Activated CD4-positive, alpha-beta T cell treated with anti-CD3 and anti-CD28 coated beads, Interleukin-2, amount 10 ng/mL, durations not matched to agents 7 days and 5 days (primary cell): ENCODE measurements at places on chromosomes 11 and 22. TPM values are rescaled to one million over a fixed set of nuclear protein-coding genes. Genes with fewer than 3 reads are reported as not detected.

The TTC28 gene
- total RNA-seq: 0.74 TPM

The SCN4B gene
- 0.10 TPM for total RNA-seq

The PRR5 gene
- 30.6 TPM for total RNA-seq

The SLC5A12 gene
- not detected for total RNA-seq

The P2RY6 gene
- not detected for total RNA-seq

The PRR5L gene
- total RNA-seq: 7.3 TPM

The CST6 gene
- not detected for total RNA-seq

The ADAMTS8 gene
- total RNA-seq: not detected

The GAB4 gene
- not detected for total RNA-seq

The MS4A6A gene
- total RNA-seq: not detected

The GLB1L3 gene
- total RNA-seq: 7.2 TPM

The GNG3 gene
- total RNA-seq: not detected

The PSMC3 gene
- 162 TPM for total RNA-seq

The ISX gene
- total RNA-seq: not detected

The CBLIF gene
- total RNA-seq: not detected

The OR8D4 gene
- total RNA-seq: not detected

The OR56A1 gene
- not detected for total RNA-seq

The KIRREL3 gene
- total RNA-seq: not detected

The GGTLC3 gene
- total RNA-seq: not detected

The HTR3A gene
- total RNA-seq: not detected

The LPXN gene
- 208 TPM for total RNA-seq

The ZNRF3 gene
- total RNA-seq: 0.58 TPM

The GLB1L2 gene
- total RNA-seq: 1.6 TPM

The LAYN gene
- 0.89 TPM for total RNA-seq

The PICK1 gene
- 15.4 TPM for total RNA-seq

The BRSK2 gene
- not detected for total RNA-seq

The IFTAP gene
- 1.5 TPM for total RNA-seq

The GVQW3 gene
- 5.7 TPM for total RNA-seq

The SPDYC gene
- not detected for total RNA-seq

The PHF21B gene
- not detected for total RNA-seq

The NAV2 gene
- 0.29 TPM for total RNA-seq

The SCUBE2 gene
- 0.55 TPM for total RNA-seq

The NXPE1 gene
- total RNA-seq: not detected

The FDXACB1 gene
- 4.2 TPM for total RNA-seq
